Activated naive CD4-positive, alpha-beta T cell treated with anti-CD3 and anti-CD28 coated beads for 36 hours (primary cell): ENCODE measurements at places on chromosomes 3 and 15. TPM values are rescaled to one million over a fixed set of nuclear protein-coding genes. Genes with fewer than 3 reads are reported as not detected.

DNA sequence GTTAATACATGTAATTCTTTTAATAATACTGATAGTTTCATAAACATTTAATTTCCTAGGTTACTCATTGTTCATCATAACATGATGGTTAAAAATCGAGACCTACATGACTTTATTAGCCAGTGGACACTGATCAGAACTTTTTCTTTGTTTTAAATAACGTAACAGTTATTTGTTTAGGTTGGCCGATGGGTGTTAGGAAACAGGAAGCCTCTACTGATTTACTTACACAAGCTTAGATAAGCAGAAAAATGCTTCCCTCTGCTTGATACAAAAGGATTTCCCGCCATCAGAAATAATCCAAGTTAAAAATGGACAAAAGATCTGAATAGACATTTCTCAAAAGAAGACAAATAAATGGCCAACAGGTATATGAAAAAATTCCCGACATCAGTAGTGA, 16.6 kb upstream of the APH1B start:
- DNase-seq, result no peak

GRCh38 chr15:51561271-51561670, 61.3 kb downstream of the DMXL2 start:
- no peak for DNase-seq

Gene GCSAM
- total RNA-seq, result 14.6 TPM

GRCh38 chr3:146903927-146904326, 298.8 kb upstream of the PLSCR5 start:
- no peak for DNase-seq

DNA sequence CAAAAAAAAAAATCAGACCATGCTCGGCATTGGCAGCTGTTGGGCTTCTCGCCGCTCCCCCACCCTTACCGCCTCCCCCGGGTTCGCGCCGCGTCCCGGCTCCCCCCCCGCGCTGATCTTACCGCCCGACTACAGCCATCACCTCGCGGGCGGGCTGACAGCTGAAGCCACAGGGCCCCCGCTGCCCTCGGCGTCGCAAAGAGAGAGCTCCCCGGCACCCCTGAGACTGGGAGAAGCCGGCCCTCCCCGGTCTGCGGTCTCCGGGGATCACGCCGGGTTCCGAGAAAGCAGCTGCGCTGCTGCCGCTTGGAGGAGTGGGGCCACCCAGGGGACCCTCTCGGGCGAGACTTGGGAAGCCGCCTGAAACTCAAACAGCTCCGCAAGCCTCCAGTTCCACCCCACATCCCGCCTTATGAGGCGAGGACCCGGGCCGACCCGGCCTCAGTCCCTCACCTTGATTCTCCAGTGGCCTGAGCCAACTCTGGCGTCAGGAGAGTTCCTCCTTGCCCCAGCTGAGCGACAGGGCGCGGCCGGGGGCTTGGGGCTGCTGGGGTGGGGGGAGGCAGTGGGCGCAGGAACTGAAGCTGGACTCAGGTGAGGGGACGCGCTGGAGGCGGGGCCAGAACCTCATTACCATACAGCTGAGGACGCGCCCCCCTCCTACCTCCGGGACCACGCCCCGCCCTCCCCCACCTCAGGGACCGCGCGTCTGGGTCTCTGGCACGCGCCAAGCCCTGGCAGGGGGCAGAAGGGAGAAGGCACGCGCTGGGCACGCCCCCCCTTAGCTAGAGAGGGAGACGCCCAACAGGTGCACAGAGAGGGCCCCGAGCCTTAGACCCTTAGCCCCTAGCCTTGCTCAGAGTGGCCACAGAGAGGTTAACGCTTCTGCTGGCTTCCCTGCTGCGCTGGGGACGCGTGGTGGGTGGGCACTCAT, 1.0 kb upstream of the DLL4 start:
- no peak for DNase-seq

DNA sequence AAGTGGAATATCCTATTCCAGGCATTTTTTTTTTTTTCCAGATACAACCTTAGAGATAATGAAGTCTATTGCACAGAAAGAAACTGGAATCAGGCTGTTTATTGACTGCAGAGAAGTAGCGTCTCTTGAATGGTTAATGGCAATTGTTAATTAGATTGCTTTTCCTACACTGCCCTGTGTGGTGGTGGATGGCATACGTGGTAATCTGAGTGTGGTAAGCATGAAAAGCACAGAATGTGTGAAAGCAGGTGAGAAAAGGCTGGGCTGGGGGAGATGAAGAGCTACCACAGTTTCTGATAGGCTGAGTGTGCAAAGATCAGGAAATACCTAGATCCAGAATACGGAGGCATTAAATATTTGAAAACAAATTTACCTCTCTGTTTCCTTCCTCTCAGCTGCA, 486.3 kb upstream of the TBL1XR1 start:
- DNase-seq, result no peak

- DNase-seq, result no peak
Measured at GRCh38 chr3:98930413-98930812, 28.9 kb upstream of the DCBLD2 start.

DNA sequence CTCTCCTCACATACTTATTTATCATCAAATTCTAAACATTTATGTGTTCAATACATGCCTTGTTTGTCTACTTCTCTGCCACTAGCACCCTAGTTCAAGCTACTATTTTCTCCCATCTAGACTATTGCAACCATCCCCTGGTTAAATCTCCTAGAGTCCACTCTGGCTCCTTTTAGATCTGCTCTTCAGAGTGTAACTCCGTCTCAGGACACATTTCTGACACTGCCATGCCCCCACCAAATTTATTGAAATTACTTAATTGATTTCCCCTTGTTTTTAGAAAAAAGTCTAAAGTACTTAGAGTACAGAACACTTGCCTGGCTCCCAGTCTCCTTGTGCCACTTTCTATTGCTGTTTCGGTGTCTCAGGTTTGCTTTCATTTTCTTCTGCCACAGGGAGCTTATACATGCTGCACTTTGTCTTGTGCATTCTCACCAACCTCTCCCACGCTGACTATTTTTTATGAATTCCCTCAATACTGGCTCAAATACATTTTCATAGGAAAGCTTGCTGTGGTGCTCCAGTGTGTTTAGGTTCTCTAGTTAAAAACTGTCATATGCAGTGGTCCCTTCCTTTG, 792.3 kb downstream of the DIPK2A start:
- no peak for DNase-seq

- no peak for DNase-seq
Measured at GRCh38 chr15:28096411-28096669, 2.8 kb downstream of the OCA2 start.

GRCh38 chr15:31502541-31503229, 176.1 kb downstream of the KLF13 start:
- DNase-seq, result no peak

Gene ARPIN
- not detected for total RNA-seq

Gene TMEM212
- not detected for total RNA-seq

Gene MUC20
- total RNA-seq, result 0.43 TPM

Gene MED12L
- 1.4 TPM for total RNA-seq

GRCh38 chr3:25573386-25574171, 91.1 kb downstream of the TOP2B start:
- DNase-seq, result no peak

- DNase-seq, result no peak
Measured at GRCh38 chr15:92122259-92122658, 268.8 kb downstream of the SLCO3A1 start.
